ENCODE measurements at places on chromosomes 12 and 14.

DNA sequence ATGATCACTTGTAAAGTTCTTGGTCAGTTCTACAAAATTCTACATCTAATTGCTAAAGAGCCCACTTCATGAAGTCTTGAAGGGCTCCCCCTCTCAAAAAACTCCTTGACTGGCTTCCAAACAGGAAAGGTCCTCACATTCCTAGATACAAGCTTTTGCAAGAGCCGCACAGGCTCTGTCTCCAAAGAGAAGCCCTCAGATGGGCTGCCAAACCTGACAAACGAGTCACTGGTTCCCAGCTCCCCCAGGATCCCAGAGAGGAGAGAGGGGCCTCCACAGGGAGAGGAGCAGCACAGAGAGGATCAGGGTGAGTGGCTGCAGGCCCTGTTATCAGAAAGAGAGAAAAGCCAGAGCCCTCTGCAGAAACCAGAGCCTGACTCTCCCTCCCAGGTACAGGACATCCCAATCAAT is 5.8 kb downstream of the NID2 start:
- DNase-seq, result no peak

GRCh38 chr12:27347779-27348178 is 15.1 kb downstream of the BMAL2 start:
- DNase-seq, result no peak

DNA sequence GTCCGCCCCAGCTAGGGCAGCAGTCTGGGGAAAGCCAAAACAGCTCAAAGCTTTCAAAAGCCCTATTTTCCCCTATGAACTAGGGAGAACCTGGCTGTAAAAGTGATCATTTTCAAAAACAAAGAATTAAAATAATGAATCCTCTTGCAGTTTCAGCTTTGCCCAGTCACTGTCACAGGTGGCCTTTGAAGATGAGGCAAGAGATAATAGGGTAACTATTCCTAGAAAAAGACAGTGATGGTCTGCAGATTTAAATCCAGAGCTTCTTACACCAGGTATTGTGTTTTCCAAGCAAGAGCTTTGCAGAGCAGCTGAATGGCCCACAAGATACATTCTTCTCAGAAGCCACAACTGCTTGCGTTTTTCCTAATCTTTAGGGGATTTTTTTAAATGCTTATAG is 80.2 kb upstream of the NUDT4 start:
- DNase-seq, result no peak

GRCh38 chr12:77667101-77667500 is 163.6 kb upstream of the NAV3 start:
- DNase-seq, result no peak

DNA sequence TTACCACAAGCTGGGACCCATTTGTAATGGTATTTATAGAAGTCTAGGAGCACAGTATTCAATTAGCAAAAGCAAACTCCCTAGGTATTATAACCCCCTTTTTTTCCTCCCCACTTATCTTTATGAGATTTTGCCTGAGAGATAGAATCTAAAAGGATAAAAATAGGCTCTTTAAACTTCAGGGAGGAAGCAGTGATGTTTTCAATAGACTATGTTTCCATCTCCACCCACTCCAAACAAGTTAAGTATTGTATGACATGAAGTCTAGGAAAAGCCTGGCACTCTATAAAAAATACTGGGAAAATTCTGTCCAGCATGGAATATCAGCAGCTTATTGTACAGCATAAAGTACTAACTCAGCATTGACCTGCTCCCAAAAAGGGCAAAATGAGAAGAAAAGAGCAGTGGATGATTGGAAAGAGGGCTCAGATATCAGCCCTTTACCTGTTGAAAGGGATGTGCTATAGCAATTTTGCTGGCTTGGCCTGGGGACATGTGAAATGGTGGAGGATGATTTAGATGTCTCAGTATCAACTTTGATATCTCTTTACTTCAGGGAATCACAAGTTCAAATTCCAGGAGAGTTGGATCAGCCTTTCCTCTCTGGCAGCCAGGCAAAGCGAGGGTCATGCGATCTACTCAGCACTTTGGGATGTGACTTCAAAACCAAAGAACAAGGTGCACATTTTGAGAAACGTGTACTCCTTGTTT is 72.4 kb downstream of the IGF1 start:
- no peak for DNase-seq

GRCh38 chr12:39798977-39799376 is 179.4 kb upstream of the ABCD2 start:
- no peak for DNase-seq

DNA sequence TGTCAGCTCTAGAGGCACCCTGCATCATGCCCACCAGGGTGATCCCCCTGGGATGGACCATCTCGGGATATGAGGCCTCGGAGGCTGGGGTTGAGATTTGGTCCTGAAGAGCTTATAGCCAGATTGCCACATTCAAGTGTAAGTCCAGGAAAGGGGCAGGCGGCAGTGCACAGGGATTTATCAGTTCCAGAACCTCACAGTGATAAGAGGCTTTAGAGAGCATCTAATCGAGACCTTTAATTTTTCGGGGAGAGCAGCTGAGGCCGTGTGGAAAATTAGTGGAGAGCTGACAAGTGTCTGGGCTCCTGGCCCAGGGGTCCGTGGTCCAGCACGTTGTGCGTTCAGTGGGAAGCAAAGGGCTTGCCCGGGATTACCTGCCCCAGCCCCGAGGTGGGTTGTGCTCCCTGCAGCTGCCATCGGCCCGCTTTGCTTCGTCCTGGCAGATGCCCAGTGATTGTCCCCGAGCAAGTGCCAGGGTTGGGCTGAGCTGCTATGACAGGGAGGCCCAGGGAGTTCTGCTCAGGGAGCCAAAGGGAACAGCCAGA is 52.1 kb downstream of the C14orf132 start:
- DNase-seq, result no peak

- no peak for DNase-seq
Measured at GRCh38 chr12:19763488-19763887, 324.2 kb downstream of the AEBP2 start.

- DNase-seq, result no peak
Measured at GRCh38 chr14:85620947-85621346, 91.0 kb downstream of the FLRT2 start.

DNA sequence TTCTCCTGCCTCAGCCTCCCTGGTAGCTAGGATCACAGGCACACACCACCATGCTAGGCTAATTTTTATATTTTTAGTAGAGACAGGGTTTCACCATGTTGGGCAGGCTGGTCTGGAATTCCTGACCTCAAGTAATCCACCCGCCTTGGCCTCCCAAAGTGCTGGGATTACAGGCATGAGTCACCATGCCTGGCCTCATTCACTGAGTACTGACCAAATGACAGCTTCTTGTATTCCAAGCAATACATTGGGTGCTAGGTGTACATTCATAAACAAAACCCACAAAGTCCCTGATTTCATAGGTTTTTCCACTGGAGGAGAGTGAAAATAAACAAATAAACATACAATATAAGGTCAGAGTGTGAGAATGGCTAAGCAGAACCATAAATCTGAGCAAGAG is 136.3 kb downstream of the HELB start:
- DNase-seq, result no peak

DNA sequence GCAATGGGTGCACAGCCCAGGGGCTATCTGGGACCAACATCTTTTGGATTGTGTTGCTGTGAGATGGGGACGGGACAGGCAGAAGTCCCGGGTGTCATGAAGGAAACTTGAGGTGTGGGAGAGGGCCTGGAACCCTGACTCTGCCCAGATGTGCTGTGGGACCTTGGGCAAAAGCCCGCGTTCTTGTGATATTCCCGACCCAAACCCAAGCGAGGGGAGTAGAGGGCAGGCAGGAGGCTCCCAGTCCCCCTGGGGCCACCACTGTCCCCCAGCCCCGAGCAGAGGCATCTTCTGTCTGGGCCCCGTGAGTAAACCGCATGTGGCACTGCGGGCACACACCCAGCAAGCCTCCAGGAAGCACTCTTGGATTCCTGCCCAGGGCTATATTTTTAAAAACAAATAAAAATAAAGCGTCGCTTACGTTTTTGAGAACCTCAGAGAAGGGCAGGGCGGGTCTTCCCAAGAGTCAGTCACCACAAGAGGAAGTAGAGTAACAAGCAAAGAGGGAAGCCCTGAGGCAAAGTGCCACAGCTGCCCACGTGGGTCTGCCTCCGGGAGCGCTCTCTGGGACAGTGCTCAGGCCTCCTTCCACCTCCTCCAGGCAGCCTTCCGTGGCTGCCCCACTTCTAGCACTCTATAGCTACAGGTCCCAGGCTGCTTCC is 39.5 kb downstream of the BEGAIN start:
- DNase-seq, result no peak

DNA sequence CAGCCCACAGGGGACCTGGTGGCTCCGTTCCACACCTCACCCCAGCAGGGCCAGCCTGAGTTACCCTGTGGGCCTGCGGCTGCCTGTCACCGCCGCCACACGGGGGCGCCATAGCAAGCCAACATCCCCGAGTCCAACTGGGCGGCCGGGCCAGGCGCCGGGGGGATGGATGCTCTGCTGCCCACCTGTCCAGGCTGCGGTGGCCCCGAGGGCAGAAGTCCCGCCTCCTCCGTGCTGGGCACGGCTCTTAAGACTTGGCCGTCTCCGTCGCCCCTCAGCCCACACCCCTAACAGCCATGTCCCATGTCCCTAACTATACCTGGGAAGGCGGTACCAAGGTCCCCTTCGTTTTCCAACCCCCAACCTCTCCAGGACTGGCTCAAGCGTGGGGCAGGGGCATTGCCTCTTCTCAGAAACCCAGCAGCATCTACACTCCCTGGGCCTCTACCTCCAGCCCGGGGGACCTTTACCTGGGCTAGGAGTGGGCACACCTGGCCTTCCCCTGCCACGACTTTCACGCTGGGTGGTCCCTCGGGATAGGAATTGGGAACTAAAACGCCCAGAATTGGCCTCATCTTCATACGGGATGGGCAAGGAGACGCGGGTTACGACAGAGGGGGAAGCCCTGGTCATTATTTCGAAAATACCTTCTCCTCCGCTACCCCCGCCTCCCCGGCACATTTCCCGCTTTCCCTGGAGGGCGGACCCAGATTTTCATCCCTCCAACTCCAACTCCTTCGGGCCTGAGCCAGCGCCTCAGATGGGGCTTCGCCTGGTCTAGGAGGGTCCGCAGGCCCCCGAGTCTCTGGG is 1.1 kb upstream of the CYP46A1 start:
- DNase-seq, result peak; percentile 75

GRCh38 chr12:41476499-41477439 is 288.6 kb downstream of the PDZRN4 start:
- no peak for DNase-seq

- no peak for DNase-seq
Measured at GRCh38 chr12:38384816-38385378, 68.3 kb downstream of the ALG10B start.

Data from stimulated activated CD4-positive, alpha-beta T cell treated with anti-CD3 and anti-CD28 coated beads, Interleukin-1b, Interleukin-23, amount 100 ng/mL, for 24 hours (primary cell).